ENCODE measurements at places on chromosomes 7 and 10.

GRCh38 chr10:25222085-25222660 is 47.4 kb downstream of the GPR158 start:
- H3K4me1 ChIP-seq: no peaks in the 10 kb centered on the region
- H3K27ac ChIP-seq: no peak overlapping the region
- no peak overlapping the region for H3K4me3 ChIP-seq
- H3K27me3 ChIP-seq: no peaks in the 10 kb centered on the region
- H3K36me3 ChIP-seq: no peaks in the 10 kb centered on the region

GRCh38 chr7:75966190-75966961 is 28.0 kb downstream of the TMEM120A start:
- no peaks in the 10 kb centered on the region for H3K27me3 ChIP-seq
- peak overlapping the region; percentile 45 for H3K27ac ChIP-seq
- peak overlapping the region; percentile 24 for H3K4me3 ChIP-seq
- peak; percentile 80 for DNase-seq
- H3K4me1 ChIP-seq: peaks cover 24% of the 10 kb centered on the region

DNA sequence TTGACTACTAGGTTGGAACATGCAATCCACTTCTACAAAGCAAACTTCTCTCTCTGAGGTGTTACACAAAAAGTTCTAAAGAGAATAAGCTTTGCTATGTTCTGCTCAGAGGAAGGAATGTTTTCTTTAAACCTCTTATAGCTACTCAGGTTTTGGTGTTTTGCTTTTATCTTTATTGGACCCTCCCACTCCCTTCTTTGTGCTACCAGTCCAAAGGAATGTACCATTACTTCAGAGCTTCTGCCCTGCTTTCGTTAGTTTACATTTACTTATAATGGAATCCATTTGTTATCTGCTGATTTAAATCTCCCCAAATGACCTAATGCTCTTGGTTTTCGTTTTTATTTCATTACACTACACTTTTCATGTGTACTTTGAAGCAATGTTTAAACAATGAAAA is 154.9 kb downstream of the ATE1 start:
- no peak overlapping the region for H3K27ac ChIP-seq
- peaks cover 31% of the 10 kb centered on the region for H3K4me1 ChIP-seq
- H3K27me3 ChIP-seq: no peaks in the 10 kb centered on the region
- peak; percentile 34 for DNase-seq
- 0 out of 2 replicates have a peak, but pooled peaks cover 3% of the 10 kb centered on the region for H3K36me3 ChIP-seq

DNA sequence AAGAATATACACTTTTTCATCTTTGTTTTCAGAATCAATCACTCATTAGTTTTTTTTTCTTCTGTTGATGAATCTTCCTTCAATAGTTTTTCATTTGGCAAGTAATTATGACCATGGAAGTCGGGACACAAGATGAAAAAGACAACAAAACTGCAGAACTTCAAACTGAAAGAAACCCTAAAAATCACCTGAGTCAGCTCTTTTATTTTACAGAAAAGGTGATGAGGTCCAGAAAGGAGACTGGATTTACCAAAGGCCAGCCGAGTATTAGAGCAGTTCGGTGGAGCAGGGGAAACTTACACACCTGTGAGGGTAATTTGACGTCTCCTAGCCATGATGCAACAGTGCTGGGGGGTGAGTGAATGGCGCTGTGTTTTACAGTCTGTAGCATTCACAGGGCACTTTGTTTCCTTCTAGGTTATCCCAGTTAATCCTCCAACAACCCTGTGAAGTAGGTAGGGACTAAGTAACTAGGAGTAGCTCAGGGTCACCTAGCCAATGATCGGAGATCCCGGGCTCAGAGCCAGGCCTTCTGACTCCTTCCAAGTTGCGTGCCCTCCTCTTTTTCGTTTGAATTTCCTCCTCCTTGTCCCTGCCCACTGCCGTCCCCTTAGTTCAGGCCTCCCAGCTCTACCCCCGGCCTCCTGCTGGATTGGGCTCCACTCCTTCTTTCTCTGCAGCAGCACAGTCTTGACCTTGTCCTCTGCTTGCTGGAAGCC is 14.0 kb downstream of the RBM20 start:
- no peak overlapping the region for H3K4me3 ChIP-seq
- H3K27ac ChIP-seq: no peak overlapping the region
- DNase-seq: no peak
- H3K27me3 ChIP-seq: no peaks in the 10 kb centered on the region
- no peaks in the 10 kb centered on the region for H3K36me3 ChIP-seq
- H3K4me1 ChIP-seq: no peaks in the 10 kb centered on the region

DNA sequence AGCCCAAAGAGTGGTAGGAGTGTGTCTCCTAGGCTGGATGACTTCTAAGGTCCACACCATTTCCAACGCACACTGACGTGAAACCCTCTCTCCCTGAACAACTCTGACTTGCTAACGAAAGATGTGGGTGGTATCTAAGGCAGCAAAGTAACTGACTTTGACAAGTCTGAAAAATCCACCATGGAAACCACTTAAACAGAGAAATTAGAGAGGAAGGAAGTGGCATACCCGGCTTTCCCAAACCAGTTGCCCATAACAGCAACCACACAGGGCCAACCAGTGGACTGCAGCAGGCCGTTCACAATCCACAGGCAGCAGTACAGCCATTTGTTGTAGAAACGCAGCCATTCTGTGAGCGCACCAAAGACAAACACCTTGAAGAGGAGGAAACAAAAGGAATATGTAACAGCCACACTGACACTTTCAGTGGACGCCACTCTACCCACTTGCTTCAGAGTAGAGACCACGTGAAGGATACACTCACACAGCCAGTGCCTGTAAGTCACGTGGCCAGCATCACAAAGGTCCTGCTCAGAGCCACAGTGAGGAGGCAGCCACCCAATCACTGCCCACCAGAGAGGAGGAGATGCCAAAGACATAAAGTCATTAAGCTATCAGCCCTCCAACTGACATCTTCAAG is 39.8 kb downstream of the SLC37A3 start:
- no peaks in the 10 kb centered on the region for H3K27me3 ChIP-seq
- H3K27ac ChIP-seq: no peak overlapping the region
- peaks cover 5% of the 10 kb centered on the region for H3K36me3 ChIP-seq
- DNase-seq: no peak
- H3K4me1 ChIP-seq: no peaks in the 10 kb centered on the region
- H3K4me3 ChIP-seq: no peak overlapping the region

DNA sequence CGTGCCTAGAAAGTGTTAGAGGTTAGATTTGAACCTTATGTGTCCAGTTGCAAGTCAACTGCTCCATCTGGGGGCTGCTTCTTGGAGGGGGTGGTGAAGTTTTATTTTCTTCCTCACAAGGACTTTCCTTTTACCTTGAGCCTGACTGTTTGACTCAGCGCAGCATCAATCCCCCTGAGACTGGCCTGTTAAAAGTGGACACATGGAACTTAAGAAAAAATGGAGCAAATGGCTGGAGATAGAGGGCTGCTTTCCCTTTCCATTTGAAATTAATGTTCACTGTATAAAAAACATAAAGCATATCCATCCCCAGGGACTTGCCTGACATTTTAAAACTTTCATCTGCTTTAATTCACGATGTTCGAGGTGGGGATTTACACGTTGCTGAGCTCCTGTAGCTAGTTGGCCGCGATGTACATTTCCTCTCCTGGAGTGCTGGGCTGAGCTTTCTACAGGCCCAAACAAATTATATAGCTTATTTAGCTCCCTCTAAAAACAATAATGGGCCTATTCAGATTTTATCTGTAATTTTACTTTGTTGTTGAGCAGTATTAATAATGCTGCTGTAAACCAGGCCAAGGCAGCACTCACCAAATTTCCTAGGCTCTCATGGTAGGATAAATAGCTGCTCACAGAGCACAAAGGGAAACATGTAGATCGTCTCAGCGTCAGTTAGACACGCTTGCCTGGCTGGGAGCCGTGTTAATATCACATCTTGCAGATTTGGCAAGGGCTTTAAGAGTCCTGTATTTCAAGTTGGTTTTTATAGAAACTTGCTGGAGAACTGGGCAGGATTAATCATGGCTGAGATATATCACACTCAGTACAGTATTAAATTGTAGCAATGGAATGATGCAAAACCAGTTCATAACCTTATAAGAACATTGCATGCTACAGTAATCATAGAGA is 251.5 kb downstream of the LRMDA start:
- 0 out of 2 replicates have a peak, but pooled peaks cover 6% of the 10 kb centered on the region for H3K27me3 ChIP-seq
- H3K4me1 ChIP-seq: peaks cover 10% of the 10 kb centered on the region

GRCh38 chr10:34959786-34960185 is 130.4 kb downstream of the CUL2 start:
- H3K27me3 ChIP-seq: no peaks in the 10 kb centered on the region
- no peak overlapping the region for H3K27ac ChIP-seq
- no peak for DNase-seq
- H3K4me3 ChIP-seq: no peak overlapping the region
- H3K4me1 ChIP-seq: no peaks in the 10 kb centered on the region

DNA sequence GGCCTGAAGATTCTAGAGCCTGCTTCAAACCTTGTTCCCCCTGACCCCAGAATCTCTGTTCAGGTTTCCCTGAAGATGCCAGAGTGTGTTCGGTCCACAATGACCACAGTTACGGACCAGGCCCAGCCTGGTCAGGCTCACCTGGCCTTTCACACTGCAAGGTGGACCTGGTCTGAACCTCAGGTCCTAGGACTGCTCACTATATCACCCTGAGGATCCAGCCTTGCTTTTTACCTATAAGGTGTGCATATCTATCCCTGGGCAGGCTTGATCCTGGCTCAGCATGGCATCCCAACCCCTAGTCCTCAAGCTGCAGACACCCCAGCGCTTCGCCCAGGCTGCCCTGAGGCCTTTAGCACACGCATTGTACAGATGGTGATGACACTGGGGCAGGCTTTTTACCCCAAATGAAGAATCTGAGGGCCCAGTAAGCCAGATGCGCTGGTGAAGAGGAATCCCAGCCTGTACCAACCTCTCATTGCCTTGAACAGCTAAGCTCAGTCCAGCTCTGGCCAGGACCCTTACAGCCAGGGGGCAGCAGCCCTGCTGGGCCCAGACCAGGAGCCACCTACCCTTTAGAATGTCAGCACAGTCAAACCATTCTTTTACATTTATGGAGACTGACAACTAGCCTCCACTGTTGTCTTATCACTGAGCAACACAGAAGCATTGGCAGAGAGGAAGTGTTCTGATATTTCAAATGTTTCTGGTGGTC is 28.0 kb downstream of the MAT1A start:
- H3K4me1 ChIP-seq: no peaks in the 10 kb centered on the region
- no peak for DNase-seq
- peaks cover 8% of the 10 kb centered on the region for H3K27me3 ChIP-seq
- no peaks in the 10 kb centered on the region for H3K36me3 ChIP-seq
- H3K27ac ChIP-seq: no peak overlapping the region

DNA sequence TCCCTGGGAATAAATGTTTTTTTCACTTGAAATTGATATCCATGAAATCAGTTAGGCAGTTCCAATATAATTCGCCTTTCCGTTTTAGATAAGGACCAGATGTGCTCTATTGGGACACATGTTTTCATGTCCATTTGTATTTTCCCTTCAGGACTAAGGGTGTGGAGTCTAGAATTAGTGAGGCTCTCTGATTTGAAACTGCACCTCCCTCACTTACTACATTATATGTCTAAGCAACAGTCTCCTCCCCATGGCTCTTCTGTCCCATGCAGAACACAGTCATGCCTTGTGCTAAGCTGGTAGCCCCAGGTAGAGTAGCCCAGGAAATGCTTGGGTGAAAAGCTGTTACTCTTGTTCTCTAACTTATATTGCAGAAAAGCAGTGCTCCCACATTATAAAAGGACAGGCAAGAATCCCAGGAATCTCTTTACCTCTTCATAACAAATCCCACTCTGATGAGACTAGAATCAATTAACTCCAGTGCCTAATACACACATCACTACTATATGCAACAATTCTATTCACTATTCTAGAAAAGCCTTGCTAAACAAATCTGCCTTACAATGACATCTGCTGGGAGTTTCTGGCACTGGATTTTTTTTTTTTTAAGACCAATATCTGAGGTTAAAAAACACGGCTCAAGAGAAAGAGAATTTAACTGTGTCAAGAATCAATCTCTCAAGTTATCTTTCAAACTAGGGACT is 293.9 kb downstream of the SNX13 start:
- H3K4me3 ChIP-seq: no peak overlapping the region
- H3K4me1 ChIP-seq: peaks cover 13% of the 10 kb centered on the region
- no peaks in the 10 kb centered on the region for H3K36me3 ChIP-seq
- no peaks in the 10 kb centered on the region for H3K27me3 ChIP-seq
- DNase-seq: peak; percentile 67

GRCh38 chr7:95429241-95429990 is 5.4 kb downstream of the PON2 start:
- H3K27ac ChIP-seq: no peak overlapping the region
- no peak overlapping the region for H3K4me3 ChIP-seq
- no peaks in the 10 kb centered on the region for H3K27me3 ChIP-seq
- no peaks in the 10 kb centered on the region for H3K36me3 ChIP-seq
- DNase-seq: no peak
- peaks cover 17% of the 10 kb centered on the region for H3K4me1 ChIP-seq

DNA sequence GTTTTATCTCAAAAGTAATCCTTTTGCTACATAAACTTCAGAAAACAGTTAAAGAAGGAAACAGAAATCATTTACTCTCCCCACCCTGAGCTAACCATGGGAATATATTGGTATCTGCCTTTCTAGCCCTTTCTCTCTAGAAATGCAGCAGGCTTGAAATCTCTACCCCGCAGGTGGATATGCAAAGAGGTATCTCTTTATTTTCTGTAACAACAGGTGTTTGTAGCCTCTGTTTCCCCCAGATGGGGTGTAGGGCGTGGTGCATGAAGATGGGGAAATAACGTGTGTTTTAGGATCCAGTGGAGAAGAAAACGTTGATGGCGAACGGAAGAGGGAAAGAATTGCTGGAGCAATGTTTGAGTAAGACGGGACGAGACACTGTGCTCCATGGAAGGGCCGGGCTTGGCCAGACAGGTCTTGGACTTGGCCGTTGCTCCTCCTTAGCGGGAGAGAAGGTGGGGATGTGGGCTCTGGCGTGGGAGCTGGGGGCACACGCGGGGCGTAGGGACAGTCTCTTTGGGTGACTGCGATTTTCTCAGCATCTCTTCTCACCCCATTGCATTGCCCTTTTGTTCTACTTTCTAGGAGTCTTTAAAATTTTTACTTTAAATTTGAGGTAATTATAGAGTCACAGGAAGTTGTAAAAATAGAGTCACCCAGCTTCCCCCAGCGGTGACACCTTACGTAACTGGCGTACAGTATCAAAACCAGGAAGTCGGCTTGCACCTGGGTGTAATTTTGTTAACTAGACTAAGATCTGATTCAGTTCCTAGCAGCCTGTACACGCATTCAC is 82.9 kb downstream of the ELFN1 start:
- H3K27ac ChIP-seq: no peak overlapping the region
- H3K27me3 ChIP-seq: peaks cover 21% of the 10 kb centered on the region
- H3K36me3 ChIP-seq: no peaks in the 10 kb centered on the region
- H3K4me1 ChIP-seq: no peaks in the 10 kb centered on the region
- no peak for DNase-seq

- no peaks in the 10 kb centered on the region for H3K36me3 ChIP-seq
- H3K4me3 ChIP-seq: no peak overlapping the region
- DNase-seq: peak; percentile 76
- H3K27me3 ChIP-seq: no peaks in the 10 kb centered on the region
- H3K27ac ChIP-seq: peak overlapping the region; percentile 35
These were observed 18.4 kb downstream of the TSPAN14 start for GRCh38 chr10:80472234-80473095.

Data from GM23248 (cell line).